Stimulated activated CD4-positive, alpha-beta T cell treated with anti-CD3 and anti-CD28 coated beads, TNF-alpha, amount 100 ng/mL, for 1 hour (primary cell): ENCODE measurements at places on chromosomes 2 and 18.

- no peak for DNase-seq
These were observed 39.2 kb upstream of the KCNJ13 start for GRCh38 chr2:232815569-232815968.

- no peak for DNase-seq
These were observed 8.6 kb downstream of the LYPD6B start for GRCh38 chr2:149047118-149047517.

GRCh38 chr18:8730080-8730827 lies 24.9 kb downstream of the MTCL1 start:
- DNase-seq = no peak

DNA sequence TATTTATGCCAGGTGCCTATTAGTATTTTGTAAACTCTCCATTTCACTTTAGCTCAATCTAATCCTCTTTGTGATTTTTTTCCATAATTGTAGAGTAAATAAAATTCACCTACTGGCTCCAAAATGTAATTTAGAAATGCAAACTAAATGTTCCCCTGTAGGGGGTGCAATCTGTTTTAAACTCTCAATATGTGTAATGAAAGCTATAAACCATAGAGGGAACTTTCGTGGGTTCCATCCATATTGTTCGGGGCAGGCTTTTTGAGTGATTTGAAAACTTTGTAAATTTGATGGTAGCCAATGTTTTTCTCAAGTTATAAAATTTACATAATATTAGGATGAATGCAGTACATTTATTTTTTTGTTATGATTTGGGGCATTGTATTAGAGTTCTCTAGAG lies 49.4 kb downstream of the TSPYL6 start:
- no peak for DNase-seq

DNA sequence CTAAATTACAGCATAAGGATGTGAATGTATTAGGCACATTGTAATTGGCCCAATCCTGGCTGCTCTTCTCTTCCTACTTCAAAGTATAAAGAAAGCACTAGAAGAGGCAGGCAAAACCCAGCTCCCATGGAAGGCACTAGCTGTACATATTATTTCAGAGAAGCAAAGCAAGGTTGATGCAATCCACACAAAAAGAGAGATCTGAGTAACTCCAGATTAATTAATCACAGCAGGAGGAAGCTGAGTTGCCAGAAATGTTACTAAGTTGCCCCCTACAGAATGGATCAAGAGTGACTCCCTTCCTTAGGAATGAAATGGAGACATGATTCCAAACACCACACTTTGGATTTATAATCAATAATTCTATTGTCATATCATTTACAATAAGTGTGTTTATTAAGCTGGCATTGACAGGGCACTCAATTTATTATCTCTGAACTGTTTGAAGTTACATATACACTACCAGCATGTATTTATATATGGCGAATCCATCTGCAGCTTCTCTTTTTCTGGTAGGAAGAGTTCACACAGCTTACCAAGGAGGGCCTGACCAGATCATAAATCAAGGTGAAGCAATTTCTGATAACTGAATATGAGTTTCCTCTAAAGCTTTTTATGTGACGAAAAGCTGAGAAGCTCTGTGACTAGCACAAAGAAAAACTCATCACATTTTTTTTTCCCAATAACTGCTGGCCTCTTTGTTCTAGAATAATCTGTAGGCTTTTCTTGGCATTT lies 393.1 kb upstream of the LYPD1 start:
- no peak for DNase-seq

DNA sequence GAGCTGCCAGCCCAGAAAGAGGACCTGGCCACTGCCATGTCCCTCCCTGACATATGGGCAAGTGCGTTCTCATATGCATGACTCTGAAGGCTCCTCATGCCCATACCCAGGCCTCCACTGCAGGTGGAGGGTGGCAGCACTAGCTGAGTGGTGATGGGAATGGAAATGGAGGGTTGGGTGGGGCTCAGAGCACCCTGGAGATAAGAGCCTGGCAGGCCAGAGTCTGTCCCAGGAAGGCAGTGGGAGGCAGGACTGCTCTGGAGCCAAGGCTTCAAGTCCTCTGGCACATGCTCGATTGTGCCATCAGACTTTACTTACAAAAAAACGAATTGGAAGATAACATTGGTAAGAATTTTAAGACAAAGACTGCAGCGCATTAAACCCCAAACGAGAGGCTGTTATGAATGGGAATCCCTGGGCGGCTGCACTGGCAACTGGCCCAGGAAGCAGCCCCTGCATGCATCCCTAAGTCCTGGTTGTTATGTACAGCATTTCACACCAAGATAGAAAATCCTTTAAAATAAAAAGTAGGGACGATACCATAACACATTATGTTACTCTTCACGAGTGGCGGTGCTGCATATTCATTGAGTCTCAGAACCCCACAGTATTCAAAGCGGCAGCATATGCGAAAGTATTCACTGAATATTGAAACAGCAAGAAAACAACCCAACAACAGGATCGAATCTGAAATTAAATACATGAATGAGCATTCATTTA lies 81.7 kb upstream of the FAM98A start:
- DNase-seq = no peak

- no peak for DNase-seq
These were observed 153.0 kb upstream of the CAPN13 start for GRCh38 chr2:30960213-30960612.

- DNase-seq = no peak
These were observed 46.1 kb downstream of the SPRED2 start for GRCh38 chr2:65386344-65386743.

DNA sequence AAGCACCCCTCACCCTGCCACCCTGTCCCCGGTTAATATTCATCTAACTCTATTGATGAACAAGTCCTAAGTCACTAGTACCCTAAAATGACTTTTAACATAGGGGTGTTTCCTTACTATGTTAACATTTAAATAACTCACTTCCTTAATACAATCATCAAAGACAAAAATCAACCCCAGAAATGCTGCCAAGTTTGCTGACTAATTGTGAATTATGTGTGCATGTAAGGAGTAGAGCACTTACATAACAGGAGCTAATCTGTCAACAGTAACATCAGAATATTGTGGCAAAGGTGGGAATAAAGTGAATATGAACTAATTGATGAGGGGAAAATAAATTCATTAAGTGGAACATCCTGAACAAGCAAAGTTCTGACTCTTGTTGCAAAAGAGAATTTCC lies 81.4 kb upstream of the ERBB4 start:
- DNase-seq = no peak

GRCh38 chr2:141570474-141571131 lies 560.2 kb downstream of the LRP1B start:
- no peak for DNase-seq

DNA sequence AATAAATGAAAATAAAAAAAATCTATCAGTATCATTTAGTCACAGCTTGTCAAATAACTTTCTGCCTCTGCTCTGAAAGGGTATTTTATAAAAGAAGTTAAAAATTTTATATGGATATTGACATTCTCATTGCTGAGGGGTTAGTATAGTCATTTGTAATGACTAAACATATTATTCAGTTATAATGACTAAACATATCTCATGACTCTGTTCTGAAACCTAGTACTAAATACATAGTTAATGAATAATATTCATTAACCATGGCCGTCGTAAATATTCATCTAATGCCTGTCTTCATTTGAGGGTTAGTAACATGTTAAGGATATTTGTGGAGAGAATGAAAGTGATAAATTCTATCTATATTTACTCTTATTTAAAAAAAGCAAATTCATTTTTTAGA lies 69.1 kb upstream of the MAP4K3 start:
- DNase-seq = no peak

DNA sequence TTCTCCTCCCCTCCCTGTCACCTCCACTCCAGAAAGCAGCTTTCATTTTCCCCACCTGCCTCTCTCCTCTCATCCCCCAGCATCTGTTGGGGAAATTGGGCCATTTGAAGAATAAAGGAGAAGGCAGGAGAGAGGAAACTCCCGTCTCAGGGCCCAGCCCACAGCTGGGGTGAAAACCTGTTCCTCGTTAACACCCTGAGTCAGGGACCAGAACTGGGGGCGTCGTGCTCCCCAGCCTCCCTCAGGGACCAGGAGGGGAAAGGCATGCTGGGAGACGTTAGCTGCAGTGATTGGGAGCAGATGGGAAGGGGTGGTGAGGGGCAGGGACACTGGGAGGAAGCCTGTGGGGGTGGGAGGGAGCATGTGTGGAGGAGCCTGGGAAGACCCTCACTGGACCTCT lies 251.3 kb downstream of the DYSF start:
- DNase-seq = no peak
